ENCODE measurements at places on chromosomes 7 and 10.

GRCh38 chr10:86692664-86693063 is 24.4 kb downstream of the LDB3 start:
- no peak for DNase-seq
- no peaks in the 10 kb centered on the region for H3K4me1 ChIP-seq
- no peaks in the 10 kb centered on the region for H3K27me3 ChIP-seq
- no peak overlapping the region for H3K4me3 ChIP-seq
- no peak overlapping the region for H3K27ac ChIP-seq

DNA sequence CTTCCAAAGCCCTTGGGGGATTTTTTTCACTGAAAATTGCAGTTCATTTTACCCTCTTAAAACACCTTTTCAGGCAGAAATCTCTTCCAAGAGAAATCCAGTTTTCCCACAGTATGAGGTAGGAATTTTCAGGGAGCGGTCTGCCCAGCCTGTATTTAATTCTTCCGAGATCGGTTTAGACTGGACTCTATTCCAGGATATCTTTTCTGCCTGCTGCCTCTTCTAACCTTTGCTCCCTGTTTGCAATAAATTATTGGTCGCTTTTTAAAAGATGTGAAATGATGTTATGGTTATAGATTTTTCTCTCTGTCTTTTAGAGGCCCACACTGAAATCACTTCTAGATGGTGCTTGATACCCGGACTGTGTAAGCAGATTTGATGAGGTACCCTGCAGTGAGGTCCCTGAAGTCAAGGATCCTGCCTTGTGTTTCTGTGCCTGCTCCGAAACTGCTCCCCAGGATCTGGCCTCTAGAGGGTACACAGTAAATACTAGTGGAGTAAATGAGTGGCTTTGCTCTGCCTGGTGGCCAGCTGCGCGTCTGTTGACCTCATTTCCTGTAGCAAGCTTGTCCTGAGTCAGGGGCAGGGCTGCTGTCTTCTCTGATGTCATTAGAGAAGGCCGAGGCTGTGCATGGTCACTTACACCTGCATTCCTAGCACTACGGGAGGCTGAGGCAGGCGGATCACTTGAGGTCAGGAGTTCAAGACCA is 191.6 kb downstream of the FANK1 start:
- no peak for DNase-seq
- H3K36me3 ChIP-seq, result no peaks in the 10 kb centered on the region
- peaks cover 13% of the 10 kb centered on the region for H3K4me1 ChIP-seq
- H3K27ac ChIP-seq, result no peak overlapping the region

DNA sequence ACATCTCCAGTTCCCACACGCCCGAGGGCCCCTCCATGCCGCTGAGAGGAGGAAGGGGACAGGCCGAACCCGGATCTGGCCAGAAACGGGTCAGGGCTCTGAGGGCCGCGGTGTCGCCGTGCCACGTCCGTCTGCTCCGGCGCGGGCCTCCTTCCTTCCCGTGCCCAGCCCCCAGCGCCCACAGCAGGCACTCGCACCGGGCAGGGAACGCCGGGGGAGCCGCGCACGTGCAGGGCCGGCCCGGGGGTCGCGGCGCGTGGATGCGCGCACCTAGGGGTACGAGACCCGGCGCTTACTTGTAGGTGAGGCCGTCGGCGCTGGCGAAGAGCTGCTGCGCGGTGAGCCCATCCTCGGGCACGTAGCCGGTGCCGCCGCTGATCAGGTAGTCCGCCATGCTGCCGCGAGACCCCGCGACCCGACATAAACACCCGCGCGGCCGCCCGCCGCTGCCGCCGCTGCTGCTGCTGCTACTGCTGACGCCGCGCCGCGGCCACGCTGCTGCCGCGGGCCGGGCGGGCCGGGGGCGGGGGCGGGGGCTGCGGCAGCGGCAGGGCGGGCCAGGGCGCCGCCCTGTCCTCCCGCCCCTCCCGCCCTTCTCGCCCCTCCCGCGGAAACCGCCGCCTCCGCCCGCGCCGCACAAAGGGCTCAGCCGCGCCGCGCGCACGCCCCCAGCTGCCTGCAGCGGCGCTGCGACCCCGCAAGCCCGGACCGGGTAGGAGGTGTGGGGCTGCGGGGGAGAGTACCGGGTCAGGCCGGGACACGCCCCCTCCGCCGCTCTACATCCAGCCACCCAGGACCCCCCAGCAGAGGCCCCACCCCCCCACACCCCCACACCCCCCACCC is 4.1 kb downstream of the IMPDH1 start:
- H3K27ac ChIP-seq, result peak overlapping the region; percentile 54
- H3K27me3 ChIP-seq, result no peaks in the 10 kb centered on the region
- peaks cover 9% of the 10 kb centered on the region for H3K4me1 ChIP-seq

GRCh38 chr7:3367261-3367660 is 66.2 kb downstream of the SDK1 start:
- no peaks in the 10 kb centered on the region for H3K4me1 ChIP-seq
- H3K36me3 ChIP-seq, result no peaks in the 10 kb centered on the region
- H3K27me3 ChIP-seq, result peaks cover 12% of the 10 kb centered on the region
- no peak overlapping the region for H3K27ac ChIP-seq
- H3K4me3 ChIP-seq, result no peak overlapping the region
- DNase-seq, result no peak

DNA sequence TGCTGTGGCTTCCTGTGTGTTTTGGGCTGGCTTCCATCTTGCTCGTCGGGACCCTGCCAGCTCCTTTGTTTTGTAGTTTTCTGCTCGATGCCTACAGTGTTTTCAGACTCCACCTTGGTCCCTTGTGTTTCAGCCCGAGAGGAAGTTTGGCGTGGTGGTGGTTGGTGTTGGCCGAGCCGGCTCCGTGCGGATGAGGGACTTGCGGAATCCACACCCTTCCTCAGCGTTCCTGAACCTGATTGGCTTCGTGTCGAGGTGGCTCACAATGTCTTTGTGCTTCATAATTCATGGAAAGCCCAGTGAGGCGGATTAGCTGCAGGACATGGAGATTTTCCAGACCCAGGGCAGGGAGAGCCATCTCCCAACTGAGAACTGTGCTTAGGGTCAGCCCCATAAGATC is 29.3 kb downstream of the BLVRA start:
- no peak overlapping the region for H3K27ac ChIP-seq
- no peaks in the 10 kb centered on the region for H3K27me3 ChIP-seq
- peaks cover 26% of the 10 kb centered on the region for H3K36me3 ChIP-seq
- DNase-seq, result no peak
- H3K4me3 ChIP-seq, result no peak overlapping the region

- no peaks in the 10 kb centered on the region for H3K4me1 ChIP-seq
- H3K4me3 ChIP-seq, result no peak overlapping the region
- no peak for DNase-seq
- no peaks in the 10 kb centered on the region for H3K27me3 ChIP-seq
- no peaks in the 10 kb centered on the region for H3K36me3 ChIP-seq
Observed at GRCh38 chr10:79378383-79378646, 31.0 kb downstream of the PPIF start.

GRCh38 chr7:25594728-25595127 is 366.4 kb upstream of the NPVF start:
- H3K4me3 ChIP-seq, result no peak overlapping the region
- peaks cover 7% of the 10 kb centered on the region for H3K27me3 ChIP-seq
- no peak for DNase-seq
- H3K4me1 ChIP-seq, result no peaks in the 10 kb centered on the region
- H3K27ac ChIP-seq, result no peak overlapping the region
- no peaks in the 10 kb centered on the region for H3K36me3 ChIP-seq

- H3K36me3 ChIP-seq, result peaks cover 24% of the 10 kb centered on the region
- no peak for DNase-seq
- peaks cover 12% of the 10 kb centered on the region for H3K4me1 ChIP-seq
Observed at GRCh38 chr7:92815412-92815811, 21.0 kb downstream of the CDK6 start.

DNA sequence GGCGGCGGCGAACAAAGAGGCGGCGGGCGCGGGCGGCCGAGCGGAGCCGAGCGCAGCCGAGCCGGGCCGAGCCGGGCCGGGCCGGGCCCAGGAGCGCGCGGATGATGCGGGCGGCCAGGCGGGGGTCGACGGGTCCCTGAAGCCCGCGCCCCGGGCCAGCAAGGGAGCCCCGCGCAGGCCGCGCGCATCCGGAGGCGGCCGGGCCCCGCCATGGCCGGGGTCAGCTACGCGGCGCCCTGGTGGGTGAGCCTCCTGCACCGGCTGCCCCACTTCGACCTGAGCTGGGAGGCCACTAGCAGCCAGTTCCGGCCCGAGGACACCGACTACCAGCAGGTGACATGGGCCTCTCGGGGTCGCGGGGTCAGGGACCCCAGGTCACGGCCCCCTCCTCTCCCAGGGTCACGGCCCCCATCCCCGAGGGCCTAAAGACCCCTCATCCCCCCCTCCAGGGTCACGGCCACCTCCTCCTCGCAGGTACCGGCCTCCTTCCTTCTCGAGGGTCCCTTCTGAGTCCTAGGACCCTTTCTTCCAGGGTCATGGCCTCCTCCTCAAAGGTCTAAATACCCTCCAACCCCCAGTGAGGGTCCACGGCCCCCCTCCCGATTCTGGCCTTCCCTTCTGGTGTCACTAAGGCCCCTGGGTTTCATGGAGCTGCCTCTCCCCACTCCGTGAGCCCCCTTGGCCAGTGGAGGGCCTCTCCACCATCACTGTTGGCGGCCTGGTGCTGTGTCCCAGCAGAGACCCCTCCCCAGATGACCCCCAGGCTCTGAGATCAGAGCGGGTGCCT is at the start of gene TTYH3:
Gene TTYH3, plus strand, starts transcription at position 41 of the 787 bp plus-strand sequence. Its CDS starts 170 bp downstream, at position 211.
- H3K4me1 ChIP-seq, result peaks cover 7% of the 10 kb centered on the region
- peak within 1 kb of the TSS; percentile 85 for H3K4me3 ChIP-seq
- DNase-seq, result no peak
- no peaks in the 10 kb centered on the region for H3K36me3 ChIP-seq
- no peaks in the 10 kb centered on the region for H3K27me3 ChIP-seq

DNA sequence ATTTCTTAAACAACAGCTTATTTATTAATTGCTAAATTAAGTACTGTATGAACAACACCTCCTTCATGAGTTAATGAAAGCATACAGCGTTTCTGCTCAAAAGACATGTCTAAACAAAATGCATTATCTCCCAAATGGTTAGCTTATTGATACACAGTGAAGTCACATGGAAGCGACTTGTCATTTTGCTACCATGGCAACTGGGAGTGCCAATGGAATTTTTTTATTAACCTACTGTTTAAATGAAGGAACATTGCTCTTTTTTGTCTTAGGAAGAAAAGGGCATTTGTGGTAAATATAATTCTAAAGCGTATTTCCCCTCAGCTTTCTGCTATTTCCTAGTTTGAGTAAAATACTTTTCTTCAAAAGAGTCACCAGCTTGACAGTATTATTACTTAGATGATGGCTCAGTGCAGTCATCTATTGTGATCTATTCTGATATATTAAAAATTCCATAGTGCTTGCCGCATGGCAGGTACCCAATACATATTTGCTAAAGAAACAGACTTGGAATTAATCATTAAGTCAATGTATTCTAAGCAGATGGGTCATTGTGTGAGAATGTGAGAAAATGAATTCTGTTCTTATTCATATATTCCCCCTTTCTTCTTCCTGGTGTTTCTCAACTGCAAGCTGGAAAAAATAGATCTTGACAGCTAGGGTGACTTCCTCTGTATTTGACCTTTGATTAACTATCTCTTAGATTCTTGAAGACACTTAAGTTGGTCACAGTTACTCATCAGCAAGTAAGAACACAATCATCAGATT is 818.3 kb downstream of the MAGI2 start:
- no peak overlapping the region for H3K4me3 ChIP-seq
- no peaks in the 10 kb centered on the region for H3K36me3 ChIP-seq
- H3K27ac ChIP-seq, result no peak overlapping the region
- no peaks in the 10 kb centered on the region for H3K27me3 ChIP-seq

GRCh38 chr10:61215246-61215645 is 237.9 kb downstream of the TMEM26 start:
- no peak for DNase-seq
- no peaks in the 10 kb centered on the region for H3K27me3 ChIP-seq
- no peaks in the 10 kb centered on the region for H3K36me3 ChIP-seq
- no peak overlapping the region for H3K27ac ChIP-seq
- no peaks in the 10 kb centered on the region for H3K4me1 ChIP-seq
- no peak overlapping the region for H3K4me3 ChIP-seq

DNA sequence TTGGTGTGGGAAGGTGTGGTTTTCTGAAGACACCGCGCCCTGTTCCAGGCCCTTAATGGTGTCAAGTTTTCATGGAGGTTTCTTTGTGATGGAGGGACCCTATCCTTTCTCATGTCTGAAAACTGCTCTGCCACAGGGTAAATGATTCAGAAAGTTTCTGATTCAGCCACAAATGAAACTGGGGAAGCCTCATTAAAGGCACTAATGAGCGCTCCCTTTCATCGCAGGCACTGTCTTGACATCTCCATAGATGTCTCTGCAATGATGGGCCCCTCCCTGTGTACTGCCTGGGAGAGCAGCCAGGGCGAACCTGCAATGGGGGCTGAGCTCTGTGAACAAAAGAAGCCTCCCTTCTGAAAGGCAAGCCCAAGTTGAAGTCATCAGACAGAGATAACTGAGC is 355.3 kb downstream of the PRPF18 start:
- no peak overlapping the region for H3K27ac ChIP-seq
- no peak for DNase-seq
- H3K4me3 ChIP-seq, result no peak overlapping the region
- H3K4me1 ChIP-seq, result no peaks in the 10 kb centered on the region
- H3K27me3 ChIP-seq, result no peaks in the 10 kb centered on the region

DNA sequence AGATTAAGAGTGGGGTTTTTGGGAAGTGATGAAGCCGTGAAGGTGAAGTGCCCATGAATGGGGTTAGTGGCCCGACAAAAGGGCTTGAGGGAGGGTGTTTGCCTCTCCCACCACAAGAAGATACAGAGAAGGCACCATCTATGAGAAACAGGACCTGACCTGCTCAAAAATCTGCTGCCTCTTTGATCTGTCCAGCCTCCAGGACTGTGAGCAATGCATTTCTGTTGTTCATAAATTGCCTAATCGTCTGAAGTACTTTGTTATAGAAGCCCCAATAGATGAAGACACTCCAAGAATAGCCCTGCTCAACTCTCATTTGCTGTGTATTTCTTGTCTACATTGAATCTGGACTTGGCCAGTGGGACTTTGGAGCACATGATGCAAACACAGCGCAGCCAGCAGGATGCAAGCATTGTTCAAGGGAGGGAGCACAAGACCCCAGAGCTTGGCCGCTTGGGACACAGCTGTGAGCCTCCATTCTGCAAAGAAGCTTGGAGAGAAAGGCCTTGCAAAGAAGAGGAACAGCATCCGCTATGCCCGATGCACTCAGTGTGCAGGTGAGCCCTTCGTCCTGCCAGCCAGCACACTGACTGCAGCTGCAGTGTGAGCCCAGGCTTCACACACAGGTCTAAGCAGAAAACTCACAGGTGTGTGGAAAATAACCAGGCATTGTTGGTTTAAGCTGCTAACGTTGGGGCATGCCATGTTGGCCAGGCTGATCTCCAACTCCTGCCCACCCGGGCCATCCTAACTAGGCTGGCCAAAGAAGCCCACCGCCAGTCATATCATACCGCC is 73.2 kb upstream of the KLF6 start:
- no peaks in the 10 kb centered on the region for H3K27me3 ChIP-seq
- H3K36me3 ChIP-seq, result no peaks in the 10 kb centered on the region
- H3K27ac ChIP-seq, result no peak overlapping the region
- H3K4me3 ChIP-seq, result no peak overlapping the region
- H3K4me1 ChIP-seq, result peaks cover 6% of the 10 kb centered on the region
- DNase-seq, result no peak

DNA sequence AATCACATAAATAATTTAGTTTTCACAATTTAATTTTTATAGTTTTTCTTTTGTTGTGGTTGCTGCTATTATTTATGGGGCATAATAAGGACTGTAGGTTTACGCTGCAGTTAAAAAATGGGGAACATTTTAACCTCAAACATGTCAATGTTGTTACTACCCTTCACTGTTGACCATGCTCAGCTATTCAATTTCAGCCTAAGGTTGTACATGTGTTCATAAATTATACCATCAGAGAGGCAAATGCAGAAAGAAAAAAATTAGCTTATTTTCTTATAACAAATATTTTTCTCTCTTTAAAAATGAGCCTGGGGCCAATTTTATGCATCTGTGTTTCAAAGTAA is 110.1 kb upstream of the PITRM1 start:
- no peak overlapping the region for H3K27ac ChIP-seq
- no peaks in the 10 kb centered on the region for H3K36me3 ChIP-seq
- no peaks in the 10 kb centered on the region for H3K27me3 ChIP-seq
- no peak overlapping the region for H3K4me3 ChIP-seq
- no peak for DNase-seq
